ENCODE measurements at places on chromosomes 11 and 22. TPM values are rescaled to one million over a fixed set of nuclear protein-coding genes. Genes with fewer than 3 reads are reported as not detected.

ZNRD2 gene
- total RNA-seq, result 141 TPM

CCDC89 gene
- total RNA-seq, result not detected

NLRP6 gene
- total RNA-seq, result not detected

C11orf21 gene
- not detected for total RNA-seq

PLA2G6 gene
- total RNA-seq, result 5.6 TPM

OR8J3 gene
- not detected for total RNA-seq

SESN3 gene
- 4.9 TPM for total RNA-seq

CENPM gene
- total RNA-seq, result 58.2 TPM

BIRC3 gene
- total RNA-seq, result 17.8 TPM

OR4C13 gene
- not detected for total RNA-seq

OR52E8 gene
- total RNA-seq, result not detected

TENM4 gene
- total RNA-seq, result 12.6 TPM

TYR gene
- not detected for total RNA-seq

C11orf58 gene
- total RNA-seq, result 166 TPM

NLRX1 gene
- 14.7 TPM for total RNA-seq

MUC2 gene
- total RNA-seq, result not detected

TSSK2 gene
- total RNA-seq, result not detected

TOLLIP gene
- 22.0 TPM for total RNA-seq

BTBD18 gene
- total RNA-seq, result not detected

CCDC87 gene
- 0.14 TPM for total RNA-seq

PKDREJ gene
- not detected for total RNA-seq

PDE3B gene
- total RNA-seq, result 5.1 TPM

OR2AG2 gene
- 0.14 TPM for total RNA-seq

BATF2 gene
- 0.35 TPM for total RNA-seq

DMC1 gene
- 6.3 TPM for total RNA-seq

MYEOV gene
- total RNA-seq, result 8.6 TPM

MS4A4A gene
- total RNA-seq, result not detected

PATE2 gene
- total RNA-seq, result 0.07 TPM

FBLN1 gene
- 58.5 TPM for total RNA-seq

CD248 gene
- 0.07 TPM for total RNA-seq

FAM111B gene
- 16.5 TPM for total RNA-seq

TEX54 gene
- total RNA-seq, result not detected

PSMC3 gene
- 169 TPM for total RNA-seq

MRGPRX3 gene
- total RNA-seq, result not detected

DDIAS gene
- 7.1 TPM for total RNA-seq

OR52N4 gene
- total RNA-seq, result not detected

C11orf91 gene
- total RNA-seq, result not detected

RRAS2 gene
- 86.7 TPM for total RNA-seq

ACCS gene
- total RNA-seq, result 5.1 TPM

CADM1 gene
- total RNA-seq, result 21.3 TPM

OR5B3 gene
- not detected for total RNA-seq

CDC42EP1 gene
- 102 TPM for total RNA-seq
